ENCODE measurements at places on chromosomes 1 and 21.

DNA sequence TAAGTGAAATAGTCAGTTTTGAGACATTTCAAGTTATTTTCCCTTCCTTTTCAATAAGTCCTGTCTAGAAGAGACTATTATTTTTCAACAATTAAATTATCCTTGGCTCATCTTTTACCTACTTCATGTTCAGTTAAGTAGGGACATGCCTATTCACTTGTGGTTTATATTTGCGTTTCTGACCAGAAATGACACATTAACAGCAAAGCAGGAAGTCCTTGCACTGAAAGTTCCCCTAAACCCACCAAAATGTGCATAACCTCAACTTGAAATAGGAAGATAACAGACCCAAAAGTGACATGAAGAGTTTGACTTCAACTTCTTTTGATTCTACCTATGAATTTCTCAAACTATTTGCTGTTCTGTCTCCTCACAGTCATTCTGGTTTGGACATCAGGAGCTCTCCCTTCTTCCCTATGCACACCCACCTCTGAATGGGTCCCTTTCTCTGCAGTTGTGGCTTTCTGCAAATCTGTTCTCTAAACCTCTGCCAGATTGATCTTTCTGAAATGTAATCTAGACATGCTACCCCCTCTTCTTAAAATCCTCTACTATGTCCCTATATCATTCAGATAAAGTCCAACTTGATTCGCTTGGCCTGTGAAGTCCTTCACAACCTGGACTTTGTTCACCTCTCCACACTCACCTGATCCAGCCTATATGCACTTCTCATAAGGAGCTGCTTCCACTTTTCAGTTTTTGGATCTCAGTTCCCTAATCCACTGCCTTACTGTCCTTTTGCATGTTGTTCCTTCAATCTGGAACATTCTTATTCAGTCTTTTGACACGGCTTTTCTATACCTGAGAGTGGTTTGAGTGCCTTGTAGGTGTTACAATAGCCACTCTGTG, 661.5 kb upstream of the ADGRL4 start:
- DNase-seq = no peak

GRCh38 chr21:35134309-35134708, 85.2 kb upstream of the RUNX1 start:
- no peak for DNase-seq

DNA sequence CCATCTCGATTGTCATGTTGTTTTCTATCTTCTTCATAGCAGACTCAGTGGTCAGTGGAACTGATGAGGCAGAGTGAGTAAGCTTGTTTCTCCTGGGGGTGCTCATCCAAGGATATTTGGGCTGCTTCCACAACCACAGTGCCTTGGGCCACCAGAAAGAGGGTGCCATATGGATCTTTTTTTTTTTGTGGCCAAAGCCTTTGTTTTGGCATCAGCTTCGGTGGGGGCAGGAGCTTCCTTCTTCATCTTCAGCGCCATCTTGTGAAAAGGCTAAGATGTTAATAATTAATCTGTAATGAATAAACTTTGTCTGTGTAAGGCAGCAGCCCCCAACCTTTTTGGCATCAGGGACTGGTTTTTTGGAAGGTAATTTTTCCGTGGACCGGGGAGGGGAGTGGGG, 6.6 kb upstream of the PLPP3 start:
- no peak for DNase-seq

DNA sequence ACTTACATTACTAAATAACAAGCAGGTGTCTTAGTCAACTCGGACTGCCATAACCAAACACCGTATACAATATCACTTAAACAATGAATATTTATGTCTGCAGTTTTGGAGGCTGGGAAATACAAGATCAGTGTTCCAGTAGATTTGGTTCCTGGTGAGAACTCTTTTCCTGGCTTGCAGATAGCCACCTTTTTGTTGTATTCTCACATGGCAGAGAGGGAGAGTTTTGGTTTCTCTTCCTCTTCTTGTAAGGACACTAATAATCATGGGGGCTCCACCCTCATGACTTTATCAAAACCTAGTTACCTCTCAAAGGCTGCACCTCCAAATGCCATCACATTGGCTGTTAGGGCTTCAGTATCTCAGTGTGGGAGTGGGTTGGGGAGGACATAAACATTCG, 82.9 kb upstream of the CACYBP start:
- no peak for DNase-seq

GRCh38 chr1:181062836-181063428, 25.6 kb upstream of the IER5 start:
- DNase-seq = no peak

Measured in stimulated activated CD4-positive, alpha-beta T cell treated with anti-CD3 and anti-CD28 coated beads, TNF-alpha, amount 100 ng/mL, for 48 hours (primary cell).